NCI-H526 treated with DMSO at 0.1 percent for 48 hours (cell line): ENCODE measurements at places on chromosomes 11 and 22.

- no peak for DNase-seq
Observed at GRCh38 chr22:27630754-27631153, 170.8 kb downstream of the MN1 start.

DNA sequence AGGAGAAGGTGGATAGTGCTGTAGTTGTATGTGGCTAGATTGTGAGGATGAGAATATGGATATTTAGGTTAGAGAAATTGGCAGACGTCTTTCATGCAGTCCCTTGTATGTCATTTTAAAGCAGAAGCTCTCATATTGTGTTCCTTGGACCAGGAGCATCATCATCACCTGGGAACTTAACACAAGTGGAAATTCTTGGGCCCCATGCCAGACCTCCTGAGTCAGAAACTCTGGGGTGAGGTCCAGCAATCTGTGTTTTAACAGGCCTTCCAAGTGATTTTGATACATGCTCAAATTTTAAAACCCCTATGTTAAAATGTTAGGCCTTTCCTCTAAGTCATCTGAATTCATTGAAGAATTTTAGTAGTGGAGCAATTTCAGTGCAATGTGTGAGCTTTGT is 34.8 kb downstream of the JHY start:
- DNase-seq, result no peak

GRCh38 chr11:3840004-3840869 is 522 bp downstream of the RHOG start:
- no peak for DNase-seq

DNA sequence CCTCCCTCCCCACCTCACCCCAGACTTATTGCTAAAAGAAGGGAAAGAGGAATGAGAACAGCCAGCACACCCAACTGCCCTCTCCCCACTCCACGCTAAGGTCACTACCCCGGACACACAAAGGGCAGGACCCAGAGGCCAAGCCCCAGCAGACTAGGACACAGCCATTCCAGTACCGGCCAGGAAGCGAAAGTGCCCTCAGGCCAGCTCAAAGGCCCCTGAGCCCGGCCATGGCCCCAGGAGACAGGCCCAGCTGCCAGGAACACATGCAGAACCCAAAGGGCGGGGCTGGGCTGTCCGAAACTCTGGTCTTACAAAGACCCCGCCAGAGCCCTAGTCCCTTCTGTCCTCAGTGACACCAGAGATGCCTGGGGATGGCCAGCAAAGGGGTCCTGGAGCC is 5.5 kb downstream of the RCOR2 start:
- DNase-seq, result no peak

- DNase-seq, result no peak
Observed at GRCh38 chr11:86116386-86116726, 47.5 kb upstream of the PICALM start.

DNA sequence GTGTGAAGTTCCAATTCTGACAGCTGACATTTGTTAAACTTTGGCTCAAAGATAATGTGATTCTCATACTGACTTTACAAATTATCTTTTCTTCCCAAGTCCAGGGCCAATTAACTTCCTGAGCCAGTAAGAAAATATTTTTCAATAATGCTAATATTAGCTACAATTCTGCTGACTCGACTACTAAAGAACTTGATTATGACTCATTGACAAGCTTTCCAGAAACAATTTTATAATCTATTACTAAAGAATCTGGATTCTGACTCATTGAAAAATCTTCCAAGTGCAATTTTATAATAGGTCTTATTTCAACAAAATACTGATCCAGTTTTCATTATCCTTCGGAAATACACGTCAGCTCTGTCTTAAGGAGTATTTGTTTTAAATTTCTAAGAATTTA is 12.9 kb upstream of the XKR3 start:
- no peak for DNase-seq
